ENCODE measurements at places on chromosomes 3 and 15.

- DNase-seq = no peak
Observed at GRCh38 chr3:46277476-46277875, 35.2 kb downstream of the CCR3 start.

DNA sequence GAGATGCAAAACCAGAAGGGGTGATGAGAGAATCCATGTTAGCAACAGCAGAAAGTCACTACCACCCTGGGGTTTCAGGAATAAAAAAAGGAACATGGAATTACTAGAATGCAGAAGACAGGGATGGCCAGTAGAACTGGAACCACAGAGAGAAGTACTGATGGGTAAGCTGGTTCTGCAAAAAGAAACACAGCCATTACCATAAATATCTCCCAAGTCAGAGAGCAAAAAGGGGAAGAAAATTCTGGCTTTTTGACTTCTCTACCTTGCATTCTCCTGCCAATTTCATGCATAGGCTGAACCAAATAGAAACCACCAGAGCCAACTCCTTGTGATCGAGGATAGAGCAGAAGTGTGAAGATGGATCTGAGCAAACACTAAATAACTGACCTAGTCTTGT is 550.4 kb upstream of the NAALADL2 start:
- no peak for DNase-seq

DNA sequence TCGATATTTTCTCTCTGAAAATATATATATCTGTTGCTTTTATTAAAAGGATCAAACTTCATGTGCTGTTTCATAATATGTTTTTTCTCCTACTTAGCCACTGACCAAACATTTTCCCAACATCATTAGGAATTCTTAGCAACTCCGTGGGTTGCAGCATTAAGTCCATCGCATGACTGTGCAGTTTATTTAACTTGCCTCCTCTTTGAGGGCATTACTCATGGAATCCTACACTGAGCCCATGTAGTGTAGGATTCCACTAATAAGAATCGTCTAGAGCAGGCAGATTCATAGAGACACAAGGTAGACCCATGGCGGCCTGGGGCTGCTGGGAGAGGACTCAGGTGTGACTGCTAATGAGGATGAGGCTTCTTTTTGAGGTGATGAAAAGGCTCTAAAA is 49.3 kb downstream of the CMTM6 start:
- DNase-seq = no peak

- no peak for DNase-seq
Observed at GRCh38 chr15:92111751-92112150, 258.2 kb downstream of the SLCO3A1 start.

DNA sequence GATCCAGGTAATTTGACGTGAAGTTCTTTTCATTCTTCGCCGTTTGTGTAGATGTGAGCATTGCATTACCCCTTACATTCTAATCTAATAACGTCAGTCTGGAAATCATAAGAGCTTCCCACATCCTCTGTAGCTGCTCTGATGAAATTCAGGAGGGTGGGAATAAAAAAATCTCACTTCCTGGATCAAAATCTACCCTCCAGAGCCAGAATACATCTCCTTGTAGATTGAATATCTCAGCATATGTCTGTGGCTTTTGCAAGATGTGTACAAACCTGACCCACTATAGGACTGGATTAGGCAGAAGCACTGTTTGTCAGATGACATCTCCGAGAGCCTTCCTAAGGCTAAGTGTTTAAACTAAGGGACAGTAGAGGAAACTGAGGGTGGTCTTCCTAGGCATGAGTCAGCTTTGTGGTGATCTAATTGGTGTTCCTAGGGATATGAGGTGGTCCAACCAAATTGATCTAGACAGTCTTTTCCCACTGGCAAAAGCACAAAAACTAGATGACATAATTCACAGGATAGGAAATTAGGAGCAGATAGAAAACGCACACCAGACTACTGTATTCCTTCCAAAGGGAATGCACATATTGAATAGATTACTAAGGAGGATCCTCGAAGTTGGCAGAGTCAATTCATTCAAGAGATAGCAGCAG is 216.3 kb upstream of the LRTM1 start:
- DNase-seq = no peak

DNA sequence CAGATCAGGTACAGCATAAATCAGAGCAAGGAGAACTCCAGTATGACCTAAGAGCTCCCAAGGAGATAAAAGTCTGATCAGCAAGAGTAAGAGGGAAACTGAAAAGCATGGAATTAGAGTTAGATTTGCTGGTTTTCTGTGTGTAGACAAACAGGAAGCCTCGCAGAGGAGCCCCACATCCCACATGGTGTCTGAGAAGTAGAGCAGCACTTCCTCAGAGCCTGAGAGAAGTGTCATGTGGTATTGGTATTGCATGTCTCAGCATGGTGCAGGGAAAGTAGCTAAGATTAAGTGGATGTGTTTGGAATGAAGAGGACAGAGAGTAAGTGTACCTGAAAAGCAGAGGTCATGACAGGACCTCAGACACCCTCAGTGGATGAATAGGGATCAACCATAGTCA is 175.4 kb upstream of the GBE1 start:
- DNase-seq = no peak

- no peak for DNase-seq
Observed at GRCh38 chr3:13883681-13884080, 3.8 kb upstream of the WNT7A start.

DNA sequence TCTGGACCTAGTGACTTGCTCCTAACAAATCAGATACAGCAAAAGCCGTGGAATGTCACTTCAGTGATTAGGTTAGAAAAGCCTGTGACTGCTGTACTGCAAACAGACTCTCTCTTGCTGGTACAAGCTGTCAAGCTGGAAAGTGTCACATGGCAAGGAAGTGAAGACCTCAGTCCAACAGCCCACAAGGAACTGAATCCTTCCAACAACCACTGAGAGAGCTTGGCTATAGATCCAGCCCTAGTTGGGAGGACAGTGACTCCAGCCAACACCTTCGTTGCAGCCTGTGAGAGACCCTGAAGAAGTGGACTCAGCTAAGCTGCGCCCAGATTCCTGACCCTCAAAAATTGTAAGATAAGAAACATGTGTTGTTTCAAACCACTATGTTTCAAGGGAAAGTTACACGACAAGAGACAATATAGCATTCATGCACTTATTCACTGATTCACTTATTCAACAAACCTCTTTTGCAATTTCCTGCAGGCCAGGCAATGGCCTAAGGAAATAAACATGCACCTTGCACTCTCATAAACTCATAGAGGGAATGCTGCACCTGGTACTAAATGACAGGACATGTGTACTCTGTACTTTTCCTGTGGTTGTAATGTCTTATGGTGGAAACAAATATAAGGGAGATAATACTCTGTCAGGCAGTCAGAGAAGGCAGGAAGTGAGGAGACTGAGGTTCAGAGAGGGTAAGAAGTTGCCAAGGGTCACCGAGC is 142.9 kb downstream of the CADPS start:
- no peak for DNase-seq

DNA sequence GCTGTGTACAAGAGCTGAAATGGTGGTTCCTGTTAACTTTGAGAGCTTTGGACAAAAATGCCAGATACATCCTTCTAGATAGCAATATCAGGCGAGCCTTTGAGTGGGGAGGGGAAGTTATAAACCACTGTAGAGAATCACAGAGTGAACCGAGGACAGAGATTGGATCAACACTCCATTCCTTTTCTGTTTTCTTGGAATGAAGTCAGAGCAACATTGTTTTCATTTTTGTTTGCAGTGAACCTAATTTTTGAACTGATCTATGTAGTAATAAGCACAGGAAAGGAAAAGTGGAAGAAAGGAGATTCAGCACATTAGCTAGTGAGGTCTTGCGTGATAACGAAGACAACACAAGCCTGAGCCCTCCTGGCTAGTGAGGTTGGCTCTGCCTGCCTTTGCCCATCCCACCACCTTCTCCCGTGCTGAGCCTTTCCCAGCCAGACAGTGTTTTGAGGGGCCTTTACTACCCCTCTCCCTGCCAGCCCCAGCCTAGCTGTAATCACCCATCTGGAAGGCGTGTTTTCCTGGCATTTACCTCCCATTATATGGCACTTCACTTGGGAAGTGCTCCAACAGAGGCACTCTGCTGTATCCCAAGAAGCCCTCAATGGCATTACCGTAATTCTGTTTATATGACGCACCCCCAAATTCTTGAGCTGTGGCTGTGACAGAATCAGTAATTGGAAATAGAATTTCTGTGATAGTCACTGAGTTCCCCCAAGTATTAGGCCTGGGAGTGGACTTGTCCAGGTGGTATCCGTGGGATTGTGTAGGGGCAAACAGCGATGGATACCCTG is 129.8 kb downstream of the CACNA1D start:
- peak; percentile 25 for DNase-seq

GRCh38 chr15:91465696-91466095 is 365.6 kb downstream of the SV2B start:
- DNase-seq = peak; percentile 96

- no peak for DNase-seq
Observed at GRCh38 chr15:51251556-51251955, 86.8 kb downstream of the CYP19A1 start.

GRCh38 chr3:112640276-112640929 is 540 bp downstream of the CCDC80 start:
- peak; percentile 22 for DNase-seq

GRCh38 chr15:41564286-41564959 is 5.4 kb downstream of the TYRO3 start:
- peak; percentile 90 for DNase-seq

DNA sequence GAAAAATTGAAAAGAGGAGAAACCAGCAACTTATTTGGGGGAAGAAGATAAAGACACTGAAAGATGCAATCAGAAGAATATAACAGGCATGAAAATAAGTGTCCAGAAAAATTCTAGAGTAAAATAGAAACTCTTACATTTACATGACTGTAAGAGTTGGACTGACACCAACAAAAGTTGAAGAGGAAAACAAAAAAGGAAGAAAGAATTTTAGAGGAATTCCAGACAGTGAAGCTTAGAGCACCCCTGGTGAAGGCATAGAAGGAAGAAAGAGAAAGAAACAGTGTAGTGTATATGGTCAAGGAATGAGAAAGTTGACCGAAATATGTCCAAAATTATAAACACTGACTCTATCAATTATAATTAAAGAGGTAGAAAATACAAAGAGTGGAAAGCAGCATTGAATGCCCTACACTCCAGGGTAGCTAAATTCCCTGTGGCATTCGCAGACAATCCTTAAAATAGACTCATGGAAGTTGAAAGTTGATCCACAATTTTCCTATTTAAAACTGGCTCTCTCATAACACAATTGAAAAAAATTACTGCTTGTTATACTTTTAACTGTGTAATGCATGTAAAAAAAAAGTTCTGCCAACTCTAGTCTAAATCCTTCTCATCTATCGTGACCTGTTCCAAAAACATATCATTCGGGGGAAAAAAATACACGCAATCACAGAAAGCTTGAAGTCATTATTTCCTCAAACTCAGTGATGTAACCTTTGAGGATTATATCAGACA is 102.6 kb upstream of the ABI3BP start:
- no peak for DNase-seq

DNA sequence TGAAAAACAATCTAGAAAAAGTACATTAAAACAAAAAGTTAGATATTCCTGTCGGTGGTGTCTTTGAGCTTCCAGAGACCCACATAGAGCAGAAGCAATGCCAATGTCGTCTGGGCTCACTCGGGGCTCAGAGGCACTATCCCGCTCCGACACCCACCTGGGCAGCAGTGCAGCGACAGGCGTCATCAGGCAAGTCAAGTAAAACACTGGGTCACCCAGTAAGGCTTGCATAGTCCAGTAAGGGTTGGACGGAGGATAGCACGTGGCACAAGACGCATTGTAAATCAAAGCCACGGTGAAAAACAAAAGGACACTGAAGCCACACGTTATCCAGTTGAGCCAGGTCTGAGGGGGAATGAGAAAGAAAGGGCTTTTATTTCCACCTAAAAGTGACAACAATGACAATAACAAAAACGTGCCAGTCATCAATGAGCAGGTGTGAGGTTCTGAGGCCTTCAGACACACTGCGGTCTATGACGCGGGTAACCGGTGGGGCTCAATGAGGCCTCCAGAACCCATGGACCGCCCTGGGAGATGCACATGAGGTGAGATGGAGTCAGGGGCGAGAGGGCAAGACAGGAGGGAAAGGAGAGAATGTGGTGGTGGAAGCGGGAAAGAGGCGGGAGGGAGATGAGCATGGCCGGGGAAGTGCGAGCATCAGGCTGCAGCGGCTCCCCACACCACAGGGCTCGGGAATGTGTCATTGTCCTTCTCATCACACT is 183.0 kb downstream of the ATP10A start:
- DNase-seq = no peak

GRCh38 chr15:67024998-67025368 is 40.4 kb upstream of the SMAD3 start:
- peak; percentile 84 for DNase-seq

DNA sequence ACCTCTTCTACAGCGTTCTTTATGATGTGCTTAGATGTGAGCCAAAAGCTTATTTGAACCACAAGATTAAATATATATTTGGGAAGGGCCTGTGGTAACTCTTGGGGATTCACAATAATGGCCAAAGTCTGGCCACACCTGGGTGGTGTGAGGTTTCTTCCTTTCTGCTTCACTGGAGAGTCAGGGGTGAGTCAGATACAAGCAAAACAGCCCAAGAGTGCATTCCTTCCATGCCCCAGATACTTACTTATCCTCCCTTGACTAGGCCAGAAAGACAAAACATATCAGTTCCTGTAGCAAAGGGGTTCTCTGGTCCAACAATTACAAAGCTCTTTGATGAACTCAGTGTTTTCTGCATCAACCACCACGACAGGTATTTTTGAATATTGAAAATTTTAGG is 941 bp downstream of the ZBED2 start:
- DNase-seq = no peak

GRCh38 chr3:18669374-18669773 is 244.2 kb upstream of the SATB1 start:
- DNase-seq = no peak

GRCh38 chr15:66751579-66751978 is 49.5 kb downstream of the SMAD6 start:
- DNase-seq = peak; percentile 86

DNA sequence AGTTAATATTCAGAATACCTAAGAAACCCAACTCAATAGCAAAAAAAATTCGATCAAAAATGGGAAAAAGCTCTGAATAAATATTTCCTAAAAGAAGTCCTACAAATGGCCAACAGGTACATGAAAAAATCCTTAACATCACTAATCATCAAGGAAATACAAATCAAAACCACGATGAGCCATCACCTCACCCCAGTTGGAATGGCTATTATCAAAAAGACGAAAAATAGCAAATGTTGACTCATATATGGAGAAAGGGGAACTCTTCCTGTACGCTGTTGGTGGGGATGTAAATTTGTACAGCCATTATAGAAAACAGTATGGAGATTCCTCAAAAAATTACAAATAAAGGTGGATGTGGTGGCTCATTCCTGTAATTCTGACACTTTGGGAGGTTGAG is 29.6 kb upstream of the SGO1 start:
- DNase-seq = no peak

Measured in NCI-H69 (cell line).